Cortex of kidney (tissue), 1 donor: ENCODE measurements at places on chromosomes 12 and 14.

GRCh38 chr12:108131035-108131434 is 1.9 kb downstream of the WSCD2 start:
- no peak for DNase-seq

- no peak for DNase-seq
Observed at GRCh38 chr12:56632701-56633467, 2.8 kb upstream of the BAZ2A start.

DNA sequence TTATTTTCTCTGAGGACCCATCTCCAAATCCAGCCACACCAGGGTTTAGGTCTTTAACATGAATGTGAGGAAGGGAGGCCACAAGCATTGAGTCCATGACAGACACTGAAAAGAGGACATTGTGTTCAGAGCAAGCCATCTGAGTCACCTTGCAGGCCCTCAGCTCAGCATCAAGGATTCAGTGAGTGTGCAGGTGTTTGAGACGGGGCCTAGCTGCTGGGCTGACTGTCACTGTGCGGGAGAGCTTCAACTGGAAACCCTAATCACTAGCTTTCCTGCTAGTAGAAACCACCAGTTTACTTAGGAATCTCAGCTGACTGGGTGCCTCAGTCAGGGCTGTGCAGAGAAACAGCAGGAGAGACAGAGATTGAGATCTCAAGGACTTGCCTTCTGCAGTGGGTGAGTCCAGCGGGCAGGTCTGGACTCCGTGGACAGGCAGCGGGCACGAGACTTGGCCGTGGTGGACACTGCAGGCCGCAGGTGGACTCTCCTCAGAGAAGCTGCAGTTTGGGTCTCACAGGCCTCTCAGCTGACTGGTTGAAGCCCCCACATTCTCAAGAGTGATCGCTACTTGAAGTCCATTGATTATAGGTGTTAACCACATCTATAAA is 86.1 kb upstream of the DYNC1H1 start:
- DNase-seq, result no peak

- DNase-seq, result no peak
Observed at GRCh38 chr12:2233034-2233433, 180.2 kb downstream of the CACNA1C start.

- DNase-seq, result no peak
Observed at GRCh38 chr12:30296486-30296885, 399.2 kb downstream of the IPO8 start.

- no peak for DNase-seq
Observed at GRCh38 chr12:65946821-65947220, 122.5 kb downstream of the HMGA2 start.

DNA sequence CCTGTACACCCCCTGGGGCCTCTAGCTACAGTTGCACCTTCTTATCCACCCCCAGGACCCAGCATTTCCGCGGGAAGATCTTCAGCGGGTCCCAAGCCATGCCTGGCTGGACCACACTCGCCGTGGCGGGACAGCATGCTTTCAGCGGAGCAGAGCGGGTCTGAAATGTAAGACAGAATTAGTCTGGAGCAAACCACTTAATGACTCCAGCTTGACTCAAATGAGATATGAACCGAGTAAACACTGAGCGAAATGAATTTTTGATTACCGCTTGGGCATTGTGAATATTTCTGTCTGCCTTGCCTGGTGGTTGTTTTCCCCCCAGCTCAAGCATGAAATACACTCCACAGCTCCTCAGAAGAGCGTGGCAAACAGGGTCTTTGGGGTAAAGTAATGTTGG is 60.8 kb downstream of the SLC24A4 start:
- DNase-seq, result no peak

GRCh38 chr14:57704763-57705162 is 161.1 kb downstream of the SLC35F4 start:
- DNase-seq, result no peak

DNA sequence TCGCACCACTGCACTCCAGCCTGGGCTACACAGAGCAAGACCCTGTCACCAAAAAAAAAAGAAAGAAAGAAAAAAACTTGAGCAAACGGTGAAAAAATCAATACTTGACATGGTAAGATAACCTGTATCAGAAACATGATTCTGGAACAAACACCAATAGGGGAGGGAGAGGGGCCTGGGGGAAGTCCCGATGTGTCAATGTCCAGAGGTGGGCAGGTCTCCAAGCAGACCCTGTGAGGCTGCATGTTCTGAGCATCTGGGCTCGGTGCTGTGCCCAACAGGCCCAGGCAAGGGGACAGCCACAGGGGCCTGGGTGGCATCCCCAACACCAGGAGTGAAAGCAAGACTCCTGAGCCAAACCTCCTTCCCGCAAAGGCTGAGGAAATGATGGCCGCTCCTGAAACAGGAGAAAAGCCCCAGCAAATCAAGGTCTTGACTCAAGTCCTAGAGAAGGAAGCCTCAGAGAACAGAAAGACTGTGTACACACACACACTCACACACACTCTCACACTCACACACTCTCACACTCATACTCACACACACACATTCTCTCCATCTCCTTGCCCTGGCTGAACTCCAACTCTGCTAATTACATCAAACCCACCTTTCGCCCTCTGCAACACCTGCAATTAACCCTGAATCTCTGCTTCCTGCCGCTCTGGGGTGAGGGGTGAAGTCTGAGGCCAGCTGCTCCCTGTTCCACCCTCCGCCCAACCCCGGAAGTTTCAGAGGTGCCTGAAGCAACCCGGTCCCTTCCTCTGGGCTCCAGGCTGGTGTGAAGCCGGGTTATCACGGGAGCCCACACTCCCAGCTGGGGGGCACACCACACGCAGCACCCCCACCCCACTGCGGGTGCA is 20.4 kb downstream of the CCDC88C start:
- no peak for DNase-seq

- no peak for DNase-seq
Observed at GRCh38 chr14:105163040-105163742, 5.4 kb downstream of the JAG2 start.

GRCh38 chr12:106122004-106122403 is 16.8 kb downstream of the NUAK1 start:
- DNase-seq, result no peak

DNA sequence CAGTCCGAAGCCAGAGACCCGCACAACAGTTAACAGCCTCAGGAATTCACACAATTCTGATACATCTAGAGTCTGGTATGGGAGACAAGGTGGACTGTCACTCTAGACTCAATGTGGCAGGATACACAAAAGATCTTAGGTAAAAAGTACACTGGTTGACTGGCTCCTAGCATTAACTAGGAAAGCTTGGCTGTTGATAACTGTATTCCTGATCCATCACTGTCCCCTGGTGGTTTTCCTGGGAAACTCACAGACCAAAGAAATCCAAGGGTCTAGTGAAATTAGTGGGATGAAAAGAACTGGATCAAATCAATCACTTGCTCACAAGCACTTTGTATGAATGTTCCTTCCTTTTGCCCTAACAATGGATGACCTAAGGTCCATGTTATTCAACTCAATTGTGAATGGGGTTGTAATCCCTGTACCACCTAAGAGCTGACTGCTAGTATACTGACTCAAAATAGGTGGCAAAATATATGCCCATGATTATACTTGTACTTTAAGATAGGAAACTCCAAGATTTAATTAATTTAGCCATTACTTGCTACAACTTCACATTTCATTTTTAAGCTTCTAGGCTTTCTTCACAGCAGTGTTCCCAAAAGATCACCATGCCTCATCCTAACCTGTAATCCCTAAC is 14.0 kb downstream of the NPC2 start:
- no peak for DNase-seq

DNA sequence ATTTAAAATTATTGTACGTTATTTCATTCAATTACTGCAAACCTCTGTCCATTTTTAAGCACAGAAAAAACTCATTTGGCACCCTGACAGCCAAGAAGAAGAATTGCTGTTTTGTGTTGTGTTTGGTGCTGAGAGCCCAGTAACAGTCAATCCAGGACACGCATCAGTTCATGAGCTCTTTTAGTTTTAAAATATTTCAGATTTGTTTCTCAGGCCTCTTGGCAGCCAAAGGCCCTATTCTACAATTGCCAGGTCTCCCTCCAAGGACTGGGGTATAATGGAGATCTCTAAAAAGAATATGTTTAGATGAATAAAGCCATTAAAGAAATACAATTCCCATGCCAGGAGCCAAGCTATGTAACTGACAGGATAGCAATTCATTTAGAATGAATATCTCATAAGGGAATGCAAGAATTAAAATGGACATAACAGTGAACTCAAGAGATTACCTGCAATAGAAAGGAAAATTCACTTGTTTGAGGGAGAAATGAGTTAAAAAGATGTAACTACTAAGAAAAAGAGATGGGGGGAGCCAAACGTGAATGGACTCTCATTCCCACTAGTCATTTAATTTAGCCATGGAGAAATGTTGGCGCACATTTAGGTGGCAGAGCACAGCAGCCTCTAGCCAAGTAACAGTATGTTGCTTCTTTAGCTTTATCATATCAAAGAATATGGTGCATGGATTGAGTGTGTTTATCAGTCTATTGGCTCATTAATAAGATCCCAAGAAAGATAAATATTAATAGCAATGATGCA is 140.6 kb upstream of the PELI2 start:
- DNase-seq, result no peak

DNA sequence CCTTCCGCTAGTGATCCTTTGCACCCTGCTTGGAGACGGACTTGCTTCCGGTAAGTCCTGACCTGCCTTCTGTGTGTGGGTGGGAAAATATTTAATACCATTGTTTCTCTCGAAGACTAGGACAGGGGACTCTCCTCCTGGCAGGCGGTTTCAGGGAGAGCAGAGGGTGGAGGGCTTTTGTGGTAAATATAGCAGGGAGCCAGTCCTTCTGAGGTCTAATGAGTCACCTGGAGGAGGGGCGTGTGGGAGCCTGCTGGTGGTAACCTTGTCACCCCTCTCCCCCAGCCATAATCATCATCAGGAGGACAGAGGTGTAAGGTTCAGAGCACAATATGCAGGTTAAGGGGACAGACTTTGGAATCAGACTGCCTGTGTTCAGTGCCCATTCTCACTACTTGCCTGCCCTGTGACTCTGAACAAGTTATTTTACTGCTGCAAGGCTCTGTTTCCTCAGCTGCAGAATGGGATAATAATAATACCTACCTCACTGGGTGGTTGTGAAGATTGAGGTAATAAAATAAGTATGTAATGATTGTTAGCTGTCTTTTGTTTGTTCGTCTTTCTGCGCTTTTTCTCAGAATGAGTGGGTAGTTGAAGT is 47.4 kb downstream of the SUSD6 start:
- DNase-seq, result no peak

DNA sequence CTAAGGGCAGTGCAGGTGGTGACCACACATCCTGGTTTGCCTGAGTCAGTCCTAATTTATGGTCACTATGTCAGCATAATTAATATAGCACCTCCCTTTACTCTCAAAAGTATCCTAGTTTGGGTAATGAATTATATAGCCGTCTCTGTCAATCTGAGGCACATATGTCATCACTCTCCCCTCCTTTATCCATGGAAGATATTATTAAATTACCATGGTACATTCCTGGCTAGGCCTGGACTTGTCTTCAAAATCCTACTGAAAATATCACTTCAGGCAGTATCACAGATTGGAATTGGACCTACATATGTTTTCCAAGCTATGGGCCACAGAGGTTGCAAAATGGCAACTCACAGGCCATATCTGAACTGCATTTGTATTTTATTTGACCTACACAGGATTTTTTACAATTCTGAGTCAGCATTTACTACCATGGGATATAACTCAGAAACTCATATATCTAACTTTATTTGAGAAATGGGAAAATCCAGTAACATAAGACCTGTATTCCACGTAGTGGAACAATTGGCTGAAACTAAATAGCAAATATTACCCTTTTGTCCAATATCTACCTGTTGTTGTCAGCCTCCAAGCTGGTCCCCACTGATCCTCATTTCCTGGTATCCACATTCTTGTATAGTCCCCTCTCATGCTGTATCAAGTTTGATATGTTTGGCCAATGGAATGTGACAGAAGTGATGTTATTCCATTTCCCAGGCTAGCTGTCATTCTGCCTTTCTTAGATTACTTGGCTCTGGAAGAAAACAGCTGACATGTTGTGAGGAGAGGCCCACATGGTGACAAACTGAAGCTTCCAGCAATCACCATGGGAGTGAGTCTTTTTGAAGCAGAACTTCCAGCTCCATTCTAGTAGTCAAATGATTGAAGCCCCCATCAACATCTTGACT is 102.5 kb upstream of the MDM1 start:
- DNase-seq, result no peak

GRCh38 chr12:13390381-13390861 is 193.9 kb downstream of the EMP1 start:
- no peak for DNase-seq

- no peak for DNase-seq
Observed at GRCh38 chr14:80055667-80056496, 155.4 kb downstream of the DIO2 start.

GRCh38 chr12:57518176-57518919 is 2.0 kb downstream of the DDIT3 start:
- DNase-seq, result no peak

DNA sequence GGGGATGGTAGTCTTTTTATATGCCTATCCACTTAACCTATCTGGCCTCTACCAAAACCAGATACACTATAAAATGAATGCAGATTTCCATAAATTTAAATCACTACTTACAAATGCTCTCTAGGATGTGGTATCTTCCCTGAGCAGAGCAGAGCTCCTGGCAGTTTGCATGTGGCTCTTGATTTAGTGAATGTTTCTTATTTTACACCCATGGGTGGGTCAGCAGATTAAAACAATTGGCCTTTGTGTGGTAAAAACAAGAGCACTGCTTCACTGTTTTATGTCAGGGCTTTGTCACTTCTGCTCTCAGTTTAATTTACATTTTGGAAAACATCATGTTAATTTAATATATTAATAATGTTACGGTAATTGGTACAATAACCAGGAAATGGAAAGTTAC is 5.5 kb downstream of the TAS2R19 start:
- no peak for DNase-seq

DNA sequence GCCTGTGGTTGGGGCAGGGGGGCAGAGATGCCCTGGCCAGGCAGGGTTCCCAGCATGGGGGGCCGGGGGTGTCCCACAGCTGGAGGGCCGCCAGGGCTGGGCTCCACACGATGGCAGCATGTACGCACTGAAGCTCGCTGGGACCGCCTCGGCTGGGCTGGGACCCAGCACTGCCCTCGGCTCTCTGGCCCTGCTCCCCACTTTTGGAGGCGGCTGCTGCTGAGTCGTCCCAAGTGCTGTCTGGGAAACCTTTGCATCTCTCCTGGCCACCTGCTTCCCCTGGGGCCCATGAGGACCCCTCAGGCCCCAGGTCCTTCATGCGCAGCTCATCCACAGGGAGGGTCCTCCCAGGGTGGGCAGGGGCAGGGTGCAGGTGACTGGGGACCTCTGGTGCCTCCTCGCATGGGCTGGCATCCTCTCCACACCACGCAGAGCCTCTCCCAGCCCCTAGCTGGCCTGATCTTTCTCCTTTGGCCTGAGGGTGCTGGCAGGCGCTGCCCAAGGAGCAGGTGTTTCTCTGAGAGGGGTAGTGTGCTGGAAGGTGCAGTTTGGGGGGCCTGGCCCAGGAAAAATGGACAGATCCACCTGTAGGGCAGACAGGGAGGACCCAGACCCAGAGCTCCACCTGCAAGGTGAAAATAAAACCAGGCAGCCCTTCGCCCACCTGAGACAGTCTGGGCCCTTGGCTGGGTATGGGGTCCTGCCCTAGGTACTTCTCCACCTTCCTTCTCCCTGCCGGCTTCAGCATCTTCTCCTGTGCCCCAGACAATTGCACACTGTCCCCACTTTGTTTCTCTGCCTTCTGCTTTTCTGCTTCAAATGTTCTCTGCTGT is 46.9 kb downstream of the DLK1 start:
- DNase-seq, result no peak

- no peak for DNase-seq
Observed at GRCh38 chr14:96059519-96060135, 20.5 kb downstream of the C14orf132 start.
